ENCODE measurements at places on chromosomes 11 and 22.

DNA sequence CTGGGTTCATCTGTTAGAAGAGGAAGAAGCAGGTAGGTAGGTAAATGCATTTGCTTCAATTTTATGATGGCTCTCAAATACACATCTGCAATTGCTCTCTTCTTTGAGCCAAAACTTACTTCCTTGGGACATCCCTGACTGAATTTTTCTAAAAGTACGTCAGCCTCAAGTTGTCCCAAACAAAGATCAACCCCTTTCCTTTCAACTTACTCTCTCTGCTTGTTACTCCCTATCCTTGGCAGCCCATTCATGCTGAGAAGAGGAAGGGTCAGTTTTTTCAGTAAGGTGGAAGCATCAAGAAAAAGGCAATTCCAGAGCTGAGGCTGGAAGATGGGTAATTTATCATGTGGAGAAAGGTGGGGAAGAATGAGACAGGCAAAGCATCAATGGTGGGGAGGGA, 111.2 kb downstream of the LRRC32 start:
- DNase-seq = no peak

GRCh38 chr11:76752321-76753143, 30.6 kb upstream of the TSKU start:
- no peak for DNase-seq

DNA sequence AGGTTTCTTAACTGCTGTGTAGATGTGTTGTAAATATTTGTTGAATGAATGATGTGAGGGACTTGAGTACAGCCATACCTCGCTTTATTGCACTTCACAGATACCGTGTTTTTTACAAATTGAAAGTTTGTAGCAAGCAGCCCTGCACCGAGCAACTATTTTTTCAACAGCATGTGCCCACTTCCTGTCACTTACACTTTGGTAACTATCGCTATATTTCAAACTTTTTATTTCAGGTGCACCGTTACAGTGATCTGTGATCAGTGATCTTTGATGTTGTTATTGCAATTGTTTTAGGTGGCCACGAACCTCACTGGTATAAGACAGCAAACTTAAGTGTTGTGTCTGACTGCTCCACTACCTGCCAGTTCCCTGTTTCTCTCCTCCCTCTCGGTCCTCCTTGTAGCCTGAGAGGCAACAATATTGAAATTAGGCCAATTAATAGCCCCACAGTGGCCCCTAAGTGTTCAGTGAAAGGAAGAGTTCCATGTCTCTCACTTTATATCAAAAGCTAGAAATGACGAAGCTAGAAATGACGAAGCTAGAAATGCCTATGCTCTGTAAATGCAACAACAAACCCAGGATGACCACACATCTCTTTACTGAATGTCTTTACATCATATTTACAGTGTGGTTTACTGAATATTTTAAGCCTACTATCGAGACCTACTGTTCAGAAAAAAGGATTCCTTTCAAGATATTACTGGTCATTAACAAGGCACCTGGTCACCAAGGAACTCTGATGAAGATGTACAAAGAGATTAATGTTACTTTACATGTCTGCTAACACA, 1.0 kb downstream of the SFI1 start:
- DNase-seq = peak; percentile 72

DNA sequence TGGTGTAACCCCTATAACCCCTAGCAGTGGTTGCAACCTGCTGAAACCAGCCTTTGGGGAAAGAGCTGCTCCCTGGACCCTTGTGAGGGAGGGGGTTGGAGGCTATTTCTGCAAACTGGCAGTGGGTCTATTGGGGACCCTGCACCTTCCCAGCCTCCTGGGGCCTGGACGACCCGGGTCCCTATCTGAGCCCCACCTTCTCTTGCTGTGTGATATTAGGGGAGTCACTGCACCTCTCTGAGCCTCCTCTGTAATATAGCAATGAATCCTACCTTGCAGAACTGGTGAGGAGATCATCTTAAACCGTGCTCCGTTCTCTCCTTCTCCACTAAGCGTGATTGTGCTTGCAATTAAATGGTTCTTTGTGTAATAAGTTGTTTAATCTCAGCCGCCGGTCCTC, 24.0 kb upstream of the MPPED1 start:
- DNase-seq = no peak

Data from Jurkat, Clone E6-1 (cell line).